Activated T-cell treated with anti-CD3 and anti-CD28 coated beads, Interleukin-2, amount 50 U/mL, for 72 hours (primary cell): ENCODE measurements at places on chromosomes 12 and 14. TPM values are rescaled to one million over a fixed set of nuclear protein-coding genes. Genes with fewer than 3 reads are reported as not detected.
A peak's percentile ranks its signal among the peaks of the same experiment; 100 is the strongest.

GRCh38 chr12:116171549-116171948, 105.9 kb downstream of the MED13L start:
- no peak for DNase-seq
- no peaks in the 10 kb centered on the region for H3K36me3 ChIP-seq
- H3K4me3 ChIP-seq = peak overlapping the region; percentile 98

The FZD10 gene
- not detected for total RNA-seq

DNA sequence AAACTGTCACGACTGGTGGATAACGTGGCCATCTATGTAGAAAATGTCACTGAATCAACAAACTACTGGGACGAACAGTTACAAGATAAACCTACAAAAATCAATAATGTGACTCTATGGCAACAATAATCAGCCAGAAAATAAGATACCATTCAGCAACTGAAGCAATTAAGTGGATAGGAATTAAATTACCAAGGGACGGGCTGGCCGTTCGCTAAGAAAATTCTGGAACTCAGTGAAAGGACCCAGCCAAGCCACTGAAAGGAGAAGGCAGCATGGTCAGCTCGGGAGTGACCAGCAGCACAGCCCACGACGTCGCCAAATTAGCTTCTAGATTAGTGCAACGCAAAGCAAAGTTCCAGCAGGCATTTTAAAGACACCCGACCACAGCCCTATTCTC, 33.6 kb upstream of the TMEM179 start:
- H3K27me3 ChIP-seq = no peaks in the 10 kb centered on the region
- H3K27ac ChIP-seq = no peak overlapping the region
- H3K4me3 ChIP-seq = no peak overlapping the region
- no peak for DNase-seq
- no peaks in the 10 kb centered on the region for H3K36me3 ChIP-seq

The TMEM179 gene
- not detected for total RNA-seq

The KRT80 gene
- not detected for total RNA-seq

DNA sequence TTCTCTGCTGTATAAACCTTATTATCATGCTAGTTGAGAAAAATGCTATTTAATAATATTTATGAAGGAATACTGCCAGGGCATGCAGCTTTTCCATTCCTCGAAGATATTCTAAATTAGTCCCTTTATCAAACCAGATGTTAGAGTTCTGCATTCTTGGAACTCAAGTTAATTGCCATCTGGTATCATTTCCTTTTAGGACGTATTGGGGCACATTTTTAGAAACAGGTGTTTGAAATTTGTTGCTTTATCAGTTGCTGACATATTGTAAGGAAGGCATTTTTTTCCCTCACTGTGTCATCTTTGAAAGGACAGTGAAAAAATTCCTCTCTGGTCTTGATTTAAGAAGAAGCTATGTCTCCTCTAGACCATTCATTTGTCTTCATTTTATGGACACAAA, 471.2 kb upstream of the PRICKLE1 start:
- H3K4me1 ChIP-seq = no peaks in the 10 kb centered on the region
- no peak for DNase-seq
- H3K36me3 ChIP-seq = no peaks in the 10 kb centered on the region
- H3K27me3 ChIP-seq = no peaks in the 10 kb centered on the region

The DPPA3 gene
- total RNA-seq = not detected

The MANSC1 gene
- 0.65 TPM for total RNA-seq

GRCh38 chr14:50946234-50946935, 2.1 kb upstream of the PYGL start:
- DNase-seq = no peak
- H3K27me3 ChIP-seq = peaks cover 17% of the 10 kb centered on the region
- H3K36me3 ChIP-seq = peaks cover 3% of the 10 kb centered on the region
- no peak overlapping the region for H3K27ac ChIP-seq

The KRT5 gene
- not detected for total RNA-seq

GRCh38 chr12:26854031-26854390, 21.0 kb upstream of the ITPR2 start:
- H3K27me3 ChIP-seq = no peaks in the 10 kb centered on the region
- H3K27ac ChIP-seq = no peak overlapping the region
- H3K4me1 ChIP-seq = no peaks in the 10 kb centered on the region
- H3K4me3 ChIP-seq = no peak overlapping the region

The A2ML1 gene
- not detected for total RNA-seq

The LETMD1 gene
- 129 TPM for total RNA-seq

GRCh38 chr12:60070552-60070951, 474.7 kb downstream of the SLC16A7 start:
- no peaks in the 10 kb centered on the region for H3K4me1 ChIP-seq
- H3K36me3 ChIP-seq = no peaks in the 10 kb centered on the region
- H3K4me3 ChIP-seq = no peak overlapping the region
- H3K27me3 ChIP-seq = no peaks in the 10 kb centered on the region
- DNase-seq = no peak

The RDH16 gene
- total RNA-seq = 1.5 TPM

- no peak overlapping the region for H3K4me3 ChIP-seq
- no peaks in the 10 kb centered on the region for H3K4me1 ChIP-seq
- DNase-seq = no peak
- no peaks in the 10 kb centered on the region for H3K36me3 ChIP-seq
- H3K27ac ChIP-seq = no peak overlapping the region
- no peaks in the 10 kb centered on the region for H3K27me3 ChIP-seq
Observed at GRCh38 chr14:37668646-37669045, 73.2 kb downstream of the TTC6 start.

DNA sequence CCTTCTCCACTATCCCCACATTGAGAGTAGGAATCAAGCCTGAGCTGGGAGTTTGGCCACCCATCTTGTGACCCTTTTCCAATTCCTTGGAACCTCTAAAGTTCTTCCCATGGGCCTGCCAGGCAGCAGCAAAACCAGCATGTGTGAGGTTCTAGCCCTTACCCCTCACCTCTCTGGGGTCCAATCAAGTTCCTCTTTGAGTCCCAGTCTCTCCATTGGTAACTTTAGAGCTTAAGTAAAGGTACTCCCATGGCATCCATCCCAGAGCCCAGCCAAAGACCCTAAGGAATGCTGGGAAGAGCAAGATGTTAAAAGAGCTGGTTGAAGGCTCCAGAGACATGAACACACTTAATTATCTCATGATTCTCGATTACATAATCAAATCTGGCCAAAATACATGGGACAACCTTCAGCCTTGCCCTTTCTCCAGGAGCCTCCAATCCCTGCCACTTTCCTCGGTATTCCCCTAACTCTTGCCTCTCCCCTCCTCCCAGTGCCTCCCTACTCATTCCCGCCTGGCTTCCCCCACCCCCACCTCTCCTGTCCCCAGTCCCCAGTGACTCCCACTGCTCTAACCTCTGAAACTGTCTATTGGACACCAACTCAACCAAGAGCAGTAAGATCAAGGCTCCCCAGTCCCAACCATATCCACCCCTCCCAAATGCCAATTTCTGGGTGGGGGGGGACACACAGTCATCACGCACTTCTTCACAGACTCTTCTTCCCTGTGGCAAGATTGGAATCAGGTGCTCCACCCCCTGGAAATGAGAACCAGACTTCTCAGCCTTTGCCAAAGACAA, 4.8 kb upstream of the TNS2 start:
- H3K36me3 ChIP-seq = peaks cover 3% of the 10 kb centered on the region
- DNase-seq = no peak
- H3K27me3 ChIP-seq = peaks cover 7% of the 10 kb centered on the region
- peaks cover 32% of the 10 kb centered on the region for H3K4me1 ChIP-seq
- no peak overlapping the region for H3K27ac ChIP-seq

GRCh38 chr12:4119157-4119761, 154.3 kb upstream of the CCND2 start:
- H3K4me1 ChIP-seq = peaks cover 86% of the 10 kb centered on the region
- H3K27ac ChIP-seq = peak overlapping the region; percentile 83
- peaks cover 5% of the 10 kb centered on the region for H3K36me3 ChIP-seq
- peaks cover 8% of the 10 kb centered on the region for H3K27me3 ChIP-seq
- DNase-seq = peak; percentile 87

The RNFT2 gene
- 11.5 TPM for total RNA-seq

- H3K27ac ChIP-seq = no peak overlapping the region
- no peak for DNase-seq
- H3K4me3 ChIP-seq = no peak overlapping the region
- peaks cover 9% of the 10 kb centered on the region for H3K4me1 ChIP-seq
- H3K36me3 ChIP-seq = no peaks in the 10 kb centered on the region
Observed at GRCh38 chr14:24040692-24041091, 11.1 kb upstream of the CARMIL3 start.

The AKAP3 gene
- 5.4 TPM for total RNA-seq

DNA sequence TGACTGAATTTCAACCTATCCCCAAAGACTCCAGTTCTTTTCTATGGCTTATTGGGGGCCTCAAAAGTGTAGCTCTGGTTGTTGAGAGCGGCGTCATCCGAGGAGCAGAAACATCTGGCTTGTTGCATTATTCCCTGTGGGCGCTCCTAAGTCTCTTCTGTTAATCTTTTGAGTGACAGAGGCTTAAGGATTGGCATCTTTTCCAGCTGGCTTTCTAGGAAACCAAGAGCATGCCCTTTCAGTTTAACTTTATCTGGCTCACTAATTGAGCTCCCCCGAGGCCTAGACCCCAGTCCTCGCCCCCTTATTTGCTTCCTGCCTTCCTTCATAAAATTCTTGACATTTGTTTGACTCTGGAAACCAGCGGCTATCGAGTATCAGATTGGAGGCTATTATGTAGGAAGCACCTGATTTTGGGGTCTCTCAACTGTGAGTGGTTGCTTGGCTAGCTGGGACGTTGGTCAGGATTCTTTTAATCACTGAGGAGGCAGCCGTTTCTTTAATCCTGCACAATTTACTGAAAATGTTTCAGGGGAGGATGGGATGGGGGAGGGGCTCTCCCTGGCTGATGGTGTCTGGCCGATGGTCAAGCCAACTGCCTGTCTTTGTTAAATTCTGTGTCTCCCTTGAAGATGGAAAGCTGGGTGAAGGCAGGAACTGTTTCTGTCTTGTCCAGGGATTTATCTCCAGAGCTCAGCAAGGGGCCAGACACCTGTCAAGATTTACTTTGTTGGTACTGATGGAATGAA, 3.1 kb downstream of the SMOC1 start:
- H3K27me3 ChIP-seq = peaks cover 75% of the 10 kb centered on the region
- H3K36me3 ChIP-seq = no peaks in the 10 kb centered on the region
- DNase-seq = no peak

- no peak for DNase-seq
- H3K36me3 ChIP-seq = no peaks in the 10 kb centered on the region
- peaks cover 1% of the 10 kb centered on the region for H3K4me1 ChIP-seq
- H3K27ac ChIP-seq = no peak overlapping the region
- H3K4me3 ChIP-seq = no peak overlapping the region
- H3K27me3 ChIP-seq = no peaks in the 10 kb centered on the region
Observed at GRCh38 chr12:95648990-95649791, 97.9 kb upstream of the USP44 start.
